NCI-H146 (cell line): ENCODE measurements at places on chromosomes 11 and 22.

- DNase-seq, result no peak
Measured at GRCh38 chr22:16912281-16912680, 87.1 kb upstream of the XKR3 start.

GRCh38 chr11:118277312-118277711 lies 13.2 kb upstream of the MPZL2 start:
- DNase-seq, result no peak

- DNase-seq, result no peak
Measured at GRCh38 chr11:115920092-115920461, 415.9 kb upstream of the CADM1 start.

DNA sequence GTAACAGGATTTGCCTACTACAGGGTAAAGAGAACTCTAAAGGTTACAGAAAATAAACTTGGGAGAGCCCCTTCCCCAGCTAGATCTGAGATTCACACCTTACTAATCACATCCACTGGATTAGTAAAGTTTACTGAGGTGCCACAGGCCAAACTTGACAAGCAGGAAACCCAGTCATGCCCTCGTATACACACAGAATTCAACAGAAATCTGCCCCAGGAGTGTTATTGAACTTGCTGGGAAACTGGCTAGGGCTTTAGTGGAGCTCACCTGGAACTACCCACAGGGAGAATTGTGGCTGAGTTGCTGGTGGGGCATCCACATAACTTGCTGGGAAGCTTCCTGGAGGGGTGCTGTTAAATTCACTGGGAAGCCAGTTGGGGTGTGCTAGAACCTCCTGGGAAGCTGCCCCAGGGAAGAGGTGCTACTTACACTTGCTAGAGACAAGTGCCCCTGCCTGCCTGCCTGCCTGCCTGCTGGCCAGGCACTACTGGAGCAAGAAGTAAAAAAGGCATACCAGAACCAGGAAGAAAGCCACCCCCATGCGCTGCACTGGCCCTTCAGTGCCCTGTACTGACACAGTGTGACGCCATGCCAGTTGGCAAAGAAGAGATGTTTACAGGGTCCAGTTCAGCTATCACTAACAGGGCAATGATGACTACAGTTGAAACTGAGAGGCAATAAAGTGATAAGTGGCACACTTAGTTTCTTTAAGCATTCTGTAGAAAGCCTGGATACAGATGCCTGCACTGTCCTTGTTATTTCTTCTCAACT lies 106.5 kb downstream of the ALX4 start:
- no peak for DNase-seq

GRCh38 chr11:2263724-2264360 lies 6.5 kb downstream of the ASCL2 start:
- DNase-seq, result no peak

DNA sequence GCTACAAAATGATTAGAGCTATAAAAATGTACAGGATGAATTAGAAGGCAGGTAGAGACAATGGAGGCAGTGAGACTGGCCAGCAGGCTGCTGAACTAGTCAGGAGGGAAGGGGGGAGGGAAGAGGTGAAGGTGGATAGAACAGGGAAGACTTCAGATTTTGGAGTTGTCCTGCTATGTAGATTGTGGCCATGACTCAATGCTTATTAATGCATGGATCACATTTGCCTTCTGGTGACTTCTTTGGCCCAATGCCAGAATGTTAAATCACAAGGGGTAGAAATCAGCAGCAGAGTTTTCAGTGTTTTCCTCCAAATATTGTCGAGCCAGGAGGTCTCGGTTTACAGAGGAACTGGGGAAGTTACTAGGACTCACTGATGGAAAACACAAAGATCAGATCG lies 346.6 kb downstream of the AASDHPPT start:
- no peak for DNase-seq

DNA sequence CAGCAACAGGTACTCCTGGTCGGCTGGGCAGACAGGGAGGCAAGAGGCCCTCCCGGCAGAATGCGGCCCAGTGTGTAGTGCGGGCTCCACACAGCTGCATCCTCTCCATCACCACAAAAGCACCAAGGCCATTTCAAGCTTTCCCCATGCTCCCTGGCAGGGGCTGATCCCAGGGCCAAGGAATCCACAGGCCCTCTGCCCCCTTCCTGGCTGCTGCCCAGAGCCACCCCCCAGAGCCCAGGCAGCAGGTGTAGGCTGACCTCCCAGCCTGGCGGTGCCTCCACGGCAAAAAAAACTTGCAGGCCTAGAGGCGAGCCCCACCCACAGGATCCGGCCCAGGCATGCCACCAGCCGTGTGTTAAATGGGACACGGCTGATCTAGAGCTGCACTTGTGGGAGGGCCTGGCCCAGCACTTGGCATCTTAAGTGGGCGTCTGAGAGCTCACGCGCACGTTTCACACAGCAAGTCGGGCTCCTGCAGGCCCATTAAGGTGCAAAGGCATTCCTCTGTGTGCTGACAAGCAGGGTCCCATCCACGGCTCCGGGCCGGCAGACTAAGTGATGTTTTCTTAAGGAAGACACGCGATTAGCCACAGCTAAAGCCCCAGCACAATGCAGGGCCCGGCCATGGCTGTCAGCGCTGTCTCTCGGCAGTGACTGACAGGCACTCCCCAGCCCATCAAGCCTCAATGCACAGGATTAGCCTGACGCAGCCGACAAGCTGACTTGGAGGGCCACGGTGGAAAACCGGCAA lies 19.8 kb upstream of the GNB1L start:
- no peak for DNase-seq

DNA sequence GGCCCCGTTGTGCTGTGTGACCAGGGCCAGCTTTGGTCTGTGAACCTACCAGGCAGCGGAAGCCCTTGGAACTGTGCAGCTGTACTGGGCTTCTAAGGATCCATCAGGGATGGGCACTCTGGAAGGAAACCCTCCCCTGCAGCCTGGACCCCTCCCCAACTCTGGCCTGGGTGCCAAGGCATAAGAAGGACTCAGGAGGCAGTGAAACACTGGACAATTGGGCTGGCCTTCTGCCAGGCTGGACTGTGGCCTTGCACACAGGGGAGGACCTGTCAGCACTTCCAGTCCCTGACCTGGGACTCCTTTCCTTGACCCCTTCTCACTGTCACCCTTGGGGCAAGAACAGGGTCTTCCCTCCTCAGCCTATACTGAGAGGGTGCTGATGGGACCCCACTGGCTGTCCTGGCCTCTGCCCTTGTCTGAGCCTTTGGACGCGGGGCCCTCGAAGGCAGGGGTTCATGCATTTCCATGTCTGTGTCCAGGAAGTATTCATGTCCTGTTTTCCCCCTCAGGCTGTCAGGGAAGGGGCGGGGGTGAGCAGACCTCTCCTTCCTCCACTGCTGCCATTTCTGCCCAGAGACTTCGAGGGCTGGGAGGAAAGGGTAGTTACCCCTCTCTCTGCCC lies 39.6 kb downstream of the PDE2A start:
- DNase-seq, result no peak

DNA sequence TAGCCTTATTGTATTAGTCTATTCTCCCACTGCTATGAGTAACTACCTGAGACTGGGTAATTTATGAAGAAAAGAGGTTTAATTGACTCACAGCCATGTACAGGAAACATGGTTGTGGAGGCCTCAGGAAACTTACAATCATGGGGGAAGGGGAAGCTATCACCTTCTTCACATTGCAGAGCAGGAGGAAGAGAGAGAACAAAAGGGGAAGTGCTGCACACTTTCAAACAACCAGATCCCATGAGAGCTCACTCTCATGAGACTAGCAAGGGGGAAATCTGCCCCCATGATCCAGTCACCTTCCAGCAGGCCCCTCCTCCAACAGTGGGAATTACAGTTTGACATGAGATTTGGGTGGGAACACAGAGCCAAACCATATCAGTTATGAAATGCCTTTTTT lies 179.4 kb downstream of the ARHGAP42 start:
- no peak for DNase-seq

GRCh38 chr11:85407648-85408047 lies 219.5 kb downstream of the DLG2 start:
- no peak for DNase-seq

GRCh38 chr22:20957683-20958431 lies 9.2 kb upstream of the AIFM3 start:
- DNase-seq, result no peak

DNA sequence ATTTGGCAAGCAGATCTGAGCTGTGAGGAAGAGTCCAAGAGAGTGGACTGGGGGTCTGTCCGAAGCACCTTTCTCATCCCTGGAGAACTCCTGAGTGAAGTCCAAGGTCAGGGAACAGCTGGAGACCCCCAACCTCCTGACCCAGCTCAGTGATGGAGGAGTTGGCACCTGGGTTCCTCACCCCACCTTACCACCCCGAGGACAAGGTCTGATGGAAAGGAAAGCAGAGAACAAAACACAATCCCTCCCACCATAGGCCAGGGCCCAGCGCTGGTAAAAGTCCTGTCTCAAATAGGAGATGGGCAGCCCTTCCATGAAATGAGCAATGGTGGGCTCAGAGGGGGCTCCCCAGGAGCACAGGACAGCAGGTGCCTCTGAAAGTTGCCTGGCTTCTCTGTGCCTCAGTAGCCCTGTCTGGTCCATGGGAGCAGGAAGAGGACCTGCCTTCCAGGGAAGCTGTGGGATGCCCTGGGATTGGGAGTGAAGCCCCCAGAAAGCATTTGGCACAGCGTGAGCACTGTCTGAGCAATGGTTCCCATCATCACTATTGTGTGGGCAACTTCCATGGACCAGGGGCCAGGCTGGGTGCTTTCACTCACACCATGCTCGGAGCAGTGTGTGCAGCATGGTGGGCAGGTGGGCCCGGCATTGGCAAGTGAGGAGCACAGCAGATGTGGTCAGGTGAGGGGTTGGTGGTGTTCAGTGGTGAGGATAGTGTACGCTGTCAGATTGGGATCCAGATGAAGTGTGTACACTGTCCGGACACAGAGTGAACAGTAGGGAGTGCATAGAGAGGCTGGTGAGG lies 7.5 kb downstream of the TRIM29 start:
- DNase-seq, result no peak

DNA sequence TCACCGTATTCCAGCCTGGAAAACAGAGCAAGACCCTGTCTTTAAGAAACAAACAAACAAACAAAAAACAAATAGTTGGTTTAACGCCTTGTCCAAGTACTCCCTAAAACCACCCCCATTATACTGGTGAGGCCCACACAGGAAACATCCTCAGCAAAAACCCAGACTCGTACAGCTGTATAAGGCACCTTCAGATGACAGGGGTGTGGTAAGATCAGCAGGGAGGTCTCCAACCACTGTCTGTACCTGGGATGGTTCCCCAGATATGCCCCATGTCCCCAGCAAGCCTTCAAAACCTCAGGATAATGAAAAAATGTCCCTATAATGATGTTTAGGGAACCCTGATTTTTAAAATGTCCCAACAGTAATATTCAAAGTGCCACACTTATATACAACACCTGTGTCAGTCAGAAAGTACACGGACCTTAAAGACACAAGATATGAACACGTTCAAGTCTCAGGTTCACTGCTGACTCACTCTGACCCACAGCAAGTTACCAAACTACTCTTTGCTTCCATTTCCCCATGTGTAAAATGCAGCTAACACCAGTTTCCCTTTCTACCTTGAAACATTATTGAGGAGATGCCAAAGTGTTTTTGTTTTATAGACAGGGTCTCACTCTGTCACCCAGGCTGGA lies 9.3 kb downstream of the SF3A1 start:
- DNase-seq, result no peak
